Activated CD4-positive, alpha-beta T cell treated with anti-CD3 and anti-CD28 coated beads, Interleukin-2, amount 10 ng/mL, durations not matched to agents 7 days and 5 days (primary cell): ENCODE measurements at places on chromosomes 2 and 18.
A peak's percentile ranks its signal among the peaks of the same experiment; 100 is the strongest.

GRCh38 chr2:96470636-96471035 lies 34.5 kb downstream of the NEURL3 start:
- DNase-seq = peak; percentile 43

- DNase-seq = no peak
These were observed 28.0 kb upstream of the DDX18 start for GRCh38 chr2:117786520-117786919.

- DNase-seq = no peak
These were observed 42.4 kb downstream of the LRRFIP1 start for GRCh38 chr2:237669628-237670392.

- peak; percentile 83 for DNase-seq
These were observed 13.6 kb upstream of the ANKRD53 start for GRCh38 chr2:70964596-70965386.

GRCh38 chr18:47263430-47264307 lies 12.2 kb upstream of the SKOR2 start:
- DNase-seq = no peak

DNA sequence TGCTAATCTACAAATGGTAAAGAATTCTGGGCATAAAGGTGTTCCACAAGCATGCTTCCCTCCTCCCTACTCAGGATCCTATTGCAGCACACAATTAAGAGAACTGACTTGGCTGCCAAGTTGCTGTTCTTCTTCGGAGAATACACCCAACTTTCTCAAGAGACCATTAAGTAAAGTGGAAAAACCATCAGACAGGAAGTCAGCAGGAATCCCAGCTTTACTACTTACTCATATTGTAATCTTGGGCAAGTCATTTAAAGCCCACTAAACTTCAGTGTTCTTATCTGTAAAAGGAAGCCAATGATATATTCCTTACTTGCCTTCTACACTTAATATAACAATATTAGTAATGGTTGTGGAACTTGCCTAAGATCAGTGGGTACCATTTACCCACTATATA lies 37.8 kb downstream of the PSTPIP2 start:
- no peak for DNase-seq

GRCh38 chr2:84856787-84857186 lies 24.1 kb downstream of the TRABD2A start:
- peak; percentile 59 for DNase-seq

- peak; percentile 38 for DNase-seq
These were observed 13.1 kb downstream of the CCDC68 start for GRCh38 chr18:54946149-54946581.

GRCh38 chr18:275486-275885 lies 7.6 kb upstream of the THOC1 start:
- DNase-seq = no peak

DNA sequence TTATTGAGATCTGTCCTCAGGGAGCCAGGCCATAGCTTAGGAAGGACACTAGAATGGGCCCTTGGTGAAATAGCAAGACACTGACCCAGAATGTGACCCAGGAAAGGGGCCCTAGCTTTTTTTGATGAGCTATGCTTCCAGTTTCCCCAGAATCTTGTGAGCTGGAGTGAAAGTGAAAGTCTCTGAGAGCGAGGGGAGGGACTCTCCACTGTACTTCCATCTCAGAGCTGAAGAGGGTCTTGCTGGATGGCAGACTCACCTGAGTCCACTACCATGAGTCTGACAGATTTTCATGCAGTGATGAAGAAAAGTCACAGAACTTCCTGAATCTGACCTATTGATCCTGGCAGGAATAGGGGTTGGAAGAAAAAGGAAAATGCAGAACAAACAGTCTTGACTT lies 3.1 kb downstream of the ARHGAP25 start:
- DNase-seq = peak; percentile 69

GRCh38 chr2:168525716-168526446 lies 69.8 kb downstream of the CERS6 start:
- no peak for DNase-seq

DNA sequence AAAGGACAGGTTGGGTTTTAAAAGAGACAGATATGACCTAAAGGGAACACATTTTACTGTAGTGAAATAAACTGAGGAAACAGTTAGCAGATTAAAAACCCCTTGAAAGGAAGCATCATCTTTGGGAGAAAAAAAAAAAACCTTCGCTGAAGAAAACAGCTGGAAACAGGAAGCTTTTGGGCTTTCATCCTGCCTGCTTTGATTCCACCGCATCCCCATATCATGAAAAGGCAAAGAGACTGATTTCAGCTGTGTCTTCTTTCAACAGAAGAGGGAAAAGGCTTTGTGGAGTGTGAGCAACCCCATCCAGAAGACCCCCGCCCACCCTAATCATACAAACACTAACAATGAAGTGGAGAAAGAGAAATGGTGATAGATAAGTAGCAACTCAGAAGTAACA lies 86.4 kb downstream of the TCF4 start:
- DNase-seq = no peak

DNA sequence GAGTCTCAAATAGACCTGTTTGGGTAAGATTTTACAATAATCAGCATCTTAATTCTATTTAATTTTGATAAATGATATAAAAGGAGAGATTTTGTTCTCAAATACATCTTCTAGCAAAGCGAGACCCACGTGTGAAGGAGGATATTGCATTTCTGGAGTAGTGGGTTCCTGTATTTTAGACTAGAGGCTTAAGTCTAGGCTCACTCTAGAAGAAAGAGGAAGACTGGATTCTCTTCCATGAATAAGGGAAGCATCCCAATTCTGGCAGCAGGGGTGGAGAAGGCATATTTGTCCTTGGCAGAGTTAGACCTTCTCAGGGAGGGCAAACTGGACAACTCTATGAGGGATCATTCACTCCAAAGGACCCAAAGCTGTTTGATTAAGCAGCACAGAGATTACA lies 11.3 kb upstream of the FAM228A start:
- DNase-seq = no peak

GRCh38 chr2:65130664-65131175 lies 814 bp upstream of the RAB1A start:
- DNase-seq = no peak

DNA sequence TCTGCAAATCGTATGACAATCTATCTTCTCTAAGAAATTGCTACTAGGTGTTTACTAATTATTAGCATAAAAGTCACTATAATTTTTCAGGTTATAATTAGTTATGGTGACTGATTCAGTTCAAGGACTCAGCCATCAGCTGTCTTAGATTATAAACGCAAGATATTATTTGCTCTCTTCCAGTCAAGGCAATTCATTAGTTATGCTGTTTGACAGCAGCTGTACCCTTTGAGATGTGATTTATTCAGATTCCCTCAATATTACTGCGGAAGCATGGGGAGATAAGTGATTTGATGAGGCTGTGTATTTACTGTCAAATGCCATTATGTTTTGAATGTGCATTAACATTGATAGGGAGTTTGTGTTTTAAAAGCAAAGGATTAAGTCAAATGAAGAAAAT lies 558.9 kb upstream of the FSIP2 start:
- no peak for DNase-seq

GRCh38 chr2:160510617-160511016 lies 17.0 kb upstream of the RBMS1 start:
- DNase-seq = no peak

- DNase-seq = no peak
These were observed 141.9 kb upstream of the CTAGE1 start for GRCh38 chr18:22559414-22560274.

DNA sequence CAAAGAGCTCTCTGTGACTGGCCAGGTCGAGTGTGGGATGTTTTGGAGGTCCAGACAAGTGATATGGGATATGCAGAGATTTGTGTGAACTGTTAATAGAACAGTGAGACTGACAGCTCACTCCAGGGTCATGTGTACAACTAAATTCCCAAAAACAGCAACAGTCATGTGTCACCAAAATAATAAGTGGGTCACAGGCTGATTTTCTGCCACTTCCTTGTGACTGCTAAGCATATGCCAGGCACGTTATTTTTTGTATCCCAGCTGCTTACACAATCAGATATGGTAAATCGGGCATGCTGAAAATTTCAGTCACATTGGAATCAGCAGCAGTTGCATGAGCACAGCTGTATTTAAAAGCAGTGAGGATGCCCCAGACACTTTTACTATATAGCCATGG lies 198.7 kb downstream of the PTGR3 start:
- no peak for DNase-seq

DNA sequence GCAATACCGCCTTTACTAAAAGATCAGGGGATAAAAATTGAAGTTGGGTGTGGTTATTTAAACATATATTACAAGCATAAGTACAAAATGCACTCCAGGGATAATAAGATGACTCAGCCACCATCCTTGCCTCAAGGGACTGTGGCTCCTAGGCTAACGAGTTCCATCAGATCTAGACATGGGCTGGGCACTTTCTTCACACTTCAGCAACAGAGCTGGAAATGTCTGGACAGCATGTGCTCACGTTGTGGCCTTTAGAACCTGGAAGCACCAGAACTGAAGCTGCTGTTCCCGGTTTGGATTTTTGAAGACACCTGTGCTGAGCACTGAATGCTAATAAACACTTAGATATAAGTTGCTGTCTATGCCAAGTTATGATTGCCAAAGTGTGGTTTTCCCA lies 384.2 kb upstream of the SALL3 start:
- DNase-seq = no peak

- no peak for DNase-seq
These were observed 64.1 kb upstream of the ACVR1C start for GRCh38 chr2:157692768-157693167.

GRCh38 chr2:28871620-28872019 lies 1.5 kb upstream of the TRMT61B start:
- DNase-seq = no peak

- no peak for DNase-seq
These were observed 42.2 kb upstream of the ZSWIM2 start for GRCh38 chr2:186891185-186891621.

DNA sequence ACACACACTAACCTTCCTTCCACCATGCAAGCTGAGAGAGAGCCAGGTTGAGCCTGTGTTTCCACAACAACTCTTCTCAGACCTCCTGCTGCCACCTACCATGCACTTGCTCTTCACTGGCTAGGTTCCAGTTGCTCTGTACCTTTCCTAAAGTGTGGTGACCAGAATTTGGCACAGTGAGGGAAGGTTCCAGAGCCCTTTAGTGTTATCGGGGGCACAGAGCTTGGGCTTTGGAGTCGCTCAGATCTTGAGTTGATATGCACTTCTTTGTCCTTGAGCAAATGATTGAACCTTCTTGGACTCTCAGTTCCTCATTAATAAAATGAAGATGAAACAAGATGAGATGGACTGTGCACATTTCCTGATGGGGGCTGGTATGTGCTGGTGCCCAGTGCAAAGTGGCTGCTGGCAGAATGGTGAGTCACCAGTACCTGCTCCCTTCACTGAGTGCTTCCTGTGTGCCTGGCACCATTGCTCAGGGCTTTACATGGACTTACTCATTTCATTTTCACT lies 47.1 kb downstream of the NEDD4L start:
- no peak for DNase-seq

DNA sequence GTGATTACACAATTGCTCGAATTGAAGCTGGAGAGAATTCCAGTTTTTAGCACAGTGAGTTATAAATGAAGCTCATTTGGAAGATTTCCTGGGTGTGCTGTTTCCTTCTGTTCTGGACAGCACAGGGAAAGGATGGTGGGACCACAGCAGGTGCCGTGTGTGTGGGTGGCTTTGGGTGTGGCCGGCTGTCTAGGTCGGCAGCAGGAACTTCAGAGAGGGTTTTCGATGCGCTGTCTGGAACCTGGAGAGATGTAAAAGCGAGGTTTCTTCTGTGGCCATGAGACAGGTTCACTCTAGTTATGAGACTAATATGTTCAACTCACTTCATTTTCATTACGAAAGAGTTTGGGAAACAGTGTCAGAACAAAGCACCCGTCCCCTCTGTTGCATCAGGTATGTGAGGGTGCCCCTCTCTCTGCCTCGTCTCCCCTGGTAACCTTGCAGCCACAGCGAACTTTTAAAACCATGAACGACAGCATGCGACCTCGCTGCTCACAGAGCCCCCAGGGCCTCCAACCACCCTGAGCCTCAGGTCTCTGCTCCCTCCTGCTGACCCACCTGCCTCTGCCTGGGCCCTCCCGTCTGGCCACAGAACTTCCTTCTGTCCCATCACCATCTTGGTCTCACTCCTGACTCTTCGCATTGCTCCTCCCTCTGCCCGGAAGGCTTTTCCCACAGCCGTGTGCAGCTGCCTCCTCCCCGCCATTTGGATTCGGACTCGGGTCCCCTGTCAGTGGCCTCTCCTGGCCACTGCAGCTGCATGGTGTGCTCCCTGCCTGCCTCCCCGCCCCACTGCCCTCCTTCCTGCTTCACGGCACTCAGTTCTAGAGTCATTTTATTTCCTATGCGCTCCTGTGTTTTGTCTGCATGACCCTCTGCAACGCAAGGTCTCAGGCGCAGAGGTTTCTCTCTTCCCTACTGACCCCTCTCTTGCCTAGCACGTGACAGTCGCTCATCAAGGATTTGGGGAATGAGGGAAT lies 151.2 kb downstream of the NDUFA10 start:
- no peak for DNase-seq

GRCh38 chr2:237434866-237435311 lies 20.9 kb upstream of the COL6A3 start:
- peak; percentile 80 for DNase-seq

DNA sequence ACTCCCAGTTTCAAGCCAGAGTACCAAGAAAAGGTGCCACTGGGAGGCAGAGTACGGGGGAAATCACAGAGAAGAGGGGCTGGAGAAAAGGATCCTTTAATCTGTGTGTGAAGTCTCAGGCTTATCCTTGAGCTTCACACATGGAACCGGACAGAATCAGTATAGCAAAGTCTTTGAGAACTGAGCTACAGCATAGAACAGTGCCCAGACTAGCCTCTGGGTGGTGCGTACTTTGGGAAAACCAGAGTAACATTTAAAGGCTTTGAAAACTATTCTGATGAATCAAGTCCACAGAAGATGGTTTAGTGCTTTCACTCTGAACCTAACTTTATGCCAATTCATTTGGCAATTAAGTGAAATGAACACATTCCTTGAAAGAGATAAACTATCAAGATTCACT lies 83.1 kb downstream of the BABAM2 start:
- no peak for DNase-seq

GRCh38 chr2:120881981-120882788 lies 146.5 kb downstream of the GLI2 start:
- DNase-seq = no peak

DNA sequence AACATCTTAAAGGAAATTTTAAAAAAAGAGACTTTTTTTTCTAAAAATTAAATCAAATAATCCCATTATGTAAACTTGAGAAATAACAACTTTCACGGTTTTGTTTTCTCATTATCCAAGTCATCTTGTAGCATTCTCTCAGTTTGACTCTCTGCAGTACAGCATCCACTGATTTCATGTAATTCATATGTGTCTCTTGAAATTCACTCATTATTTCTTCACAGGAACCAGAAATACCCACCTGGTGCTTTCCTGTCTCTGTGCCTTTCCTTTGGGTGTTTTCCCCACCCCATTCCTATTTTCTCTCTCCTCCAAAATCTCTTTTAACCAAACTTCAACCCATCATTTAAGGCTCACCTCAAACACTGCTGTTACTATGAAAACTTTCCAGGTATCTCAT lies 116.1 kb upstream of the STK17B start:
- DNase-seq = no peak

DNA sequence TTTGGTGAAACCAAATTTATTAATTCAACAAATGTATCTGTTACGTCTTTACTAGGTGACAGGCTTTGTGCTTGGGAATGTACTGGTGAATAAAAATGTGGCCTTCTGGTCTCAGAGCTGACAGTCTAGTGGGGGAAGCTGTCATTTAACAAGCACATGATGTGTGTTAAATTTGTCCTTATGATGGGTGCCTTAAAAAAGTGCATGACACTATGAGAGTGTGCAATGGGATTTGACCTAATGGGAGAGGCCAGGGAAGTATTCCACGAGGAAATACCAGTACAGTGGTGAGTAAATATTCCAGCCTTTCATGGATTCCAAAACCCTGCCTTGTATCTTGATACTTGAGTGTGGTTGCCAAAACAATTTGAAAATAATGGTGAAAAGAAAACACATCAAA lies 308.9 kb downstream of the PLCL1 start:
- no peak for DNase-seq
